ENCODE measurements at places on chromosomes 2 and 18.

GRCh38 chr2:97758131-97758705, 44.8 kb downstream of the ZAP70 start:
- no peak for DNase-seq

DNA sequence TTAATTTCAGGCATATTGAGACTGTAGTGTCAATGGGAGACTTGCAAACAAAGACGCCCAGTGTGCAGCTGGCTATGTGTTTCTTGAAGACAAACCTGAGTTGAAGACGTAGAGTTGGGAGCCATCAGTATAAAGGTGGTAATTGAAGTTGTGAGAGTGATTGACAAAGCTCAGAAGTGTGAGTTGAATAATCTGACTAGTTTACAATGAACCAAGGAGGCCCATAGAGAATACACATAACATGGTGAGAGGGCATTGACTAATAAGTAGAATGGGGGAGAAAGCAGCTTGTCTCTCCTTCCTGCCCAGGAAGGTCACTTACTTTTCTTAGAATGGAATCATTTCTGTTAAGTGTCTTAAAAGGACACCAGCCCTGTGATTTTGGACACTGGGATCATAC, 14.1 kb downstream of the SP110 start:
- DNase-seq: no peak

- no peak for DNase-seq
Measured at GRCh38 chr2:238527565-238527964, 100.8 kb downstream of the ASB1 start.

DNA sequence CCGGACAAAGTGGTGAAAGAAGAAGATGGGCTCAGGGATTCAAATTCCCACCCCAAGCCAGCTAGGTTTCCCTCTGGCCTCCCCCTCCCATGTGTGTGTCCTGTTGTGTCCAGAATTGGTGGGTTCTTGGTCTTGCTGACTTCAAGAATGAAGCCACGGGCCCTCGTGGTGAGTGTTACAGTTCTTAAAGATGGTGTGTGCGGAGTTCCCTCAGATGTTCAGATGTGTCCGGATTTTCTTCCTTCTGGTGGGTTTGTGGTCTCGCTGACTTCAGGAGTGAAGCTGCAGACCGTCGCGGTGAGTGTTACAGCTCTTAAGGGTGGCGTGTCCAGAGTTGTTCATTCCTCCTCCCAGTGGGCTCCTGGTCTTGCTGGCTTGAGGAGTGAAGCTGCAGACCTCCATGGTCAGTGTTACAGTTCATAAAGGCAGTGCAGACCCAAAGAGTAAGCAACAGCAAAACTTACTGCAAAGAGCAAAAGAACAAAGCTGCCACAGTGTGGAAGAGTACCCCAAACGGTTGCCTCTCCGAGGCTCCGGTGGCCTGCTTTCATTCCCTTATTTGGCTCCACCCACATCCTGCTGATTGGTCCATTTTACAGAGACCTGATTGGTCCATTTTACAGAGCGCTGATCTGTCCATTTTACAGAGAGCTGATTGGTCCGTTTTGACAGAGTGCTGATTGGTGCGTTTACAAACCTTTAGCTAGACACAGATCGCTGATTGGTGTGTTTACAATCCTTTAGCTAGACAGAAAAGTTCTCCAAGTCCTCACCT, 37.7 kb upstream of the KLF11 start:
- no peak for DNase-seq

DNA sequence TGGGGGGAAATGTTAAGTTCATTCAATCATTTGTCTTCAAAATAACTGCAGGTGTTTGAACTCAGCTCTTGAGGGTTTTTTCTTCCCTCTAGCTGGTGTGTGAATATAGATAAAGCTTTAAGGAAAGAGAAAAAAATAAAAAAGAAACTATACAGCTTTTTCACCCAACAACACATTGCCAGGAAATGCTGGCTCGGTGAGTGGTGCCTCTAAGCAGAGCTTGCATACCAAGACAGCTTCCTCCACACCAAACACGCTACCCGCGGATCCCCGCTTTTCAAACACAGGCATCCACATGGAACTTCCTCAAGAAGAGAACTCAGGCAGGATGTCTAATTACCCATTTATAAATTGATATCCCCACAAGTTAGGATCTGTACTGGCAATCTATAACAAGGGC, 69.8 kb upstream of the TANK start:
- DNase-seq: peak; percentile 40

GRCh38 chr2:84807063-84807485, 73.8 kb downstream of the TRABD2A start:
- no peak for DNase-seq

- no peak for DNase-seq
Measured at GRCh38 chr2:16813593-16813992, 148.0 kb upstream of the CYRIA start.

- DNase-seq: no peak
Measured at GRCh38 chr2:213885485-213885884, 525.4 kb upstream of the VWC2L start.

GRCh38 chr2:14348247-14348646, 284.3 kb upstream of the LRATD1 start:
- no peak for DNase-seq

DNA sequence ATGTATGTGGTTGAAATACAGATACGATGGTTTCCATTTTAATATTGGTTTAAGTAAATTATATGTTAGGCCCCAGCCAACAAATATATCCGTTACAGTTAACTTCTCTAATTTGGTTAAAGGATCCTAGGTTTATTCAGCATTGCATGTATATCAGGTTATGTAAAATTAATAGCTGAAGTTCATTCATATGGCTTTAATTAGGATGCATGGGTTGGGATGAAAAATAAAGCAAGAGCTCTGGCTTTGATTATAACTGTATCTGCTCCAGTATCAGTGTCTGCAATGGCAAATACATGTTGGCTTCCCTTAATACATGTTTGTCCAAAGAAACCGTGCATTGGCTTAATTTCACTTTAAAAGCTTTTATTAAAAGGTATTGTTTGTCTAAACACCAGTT, 435.7 kb upstream of the SETBP1 start:
- DNase-seq: no peak

- DNase-seq: no peak
Measured at GRCh38 chr2:67037655-67038054, 359.5 kb upstream of the ETAA1 start.

DNA sequence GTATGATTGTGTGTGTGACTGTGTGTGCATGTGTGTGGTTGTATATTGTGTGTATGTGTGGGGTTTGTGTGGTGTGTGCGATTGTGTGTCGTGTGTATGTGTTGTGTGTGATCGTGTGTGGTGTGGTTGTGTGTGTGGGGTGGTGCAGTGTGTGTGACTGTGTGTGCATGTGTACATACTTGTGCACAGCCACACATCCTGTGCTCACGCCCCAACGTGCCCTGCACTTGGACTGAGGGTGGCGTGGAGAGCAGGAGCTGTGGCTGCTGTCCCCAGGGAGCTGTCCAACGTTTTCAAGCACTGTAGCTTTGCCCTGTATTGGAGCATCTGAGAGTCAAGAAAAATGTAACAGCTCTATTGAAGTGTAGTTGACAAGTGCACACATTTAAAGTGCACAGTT, 243.2 kb upstream of the HDAC4 start:
- DNase-seq: no peak

- no peak for DNase-seq
Measured at GRCh38 chr2:60370814-60371213, 182.6 kb downstream of the BCL11A start.

DNA sequence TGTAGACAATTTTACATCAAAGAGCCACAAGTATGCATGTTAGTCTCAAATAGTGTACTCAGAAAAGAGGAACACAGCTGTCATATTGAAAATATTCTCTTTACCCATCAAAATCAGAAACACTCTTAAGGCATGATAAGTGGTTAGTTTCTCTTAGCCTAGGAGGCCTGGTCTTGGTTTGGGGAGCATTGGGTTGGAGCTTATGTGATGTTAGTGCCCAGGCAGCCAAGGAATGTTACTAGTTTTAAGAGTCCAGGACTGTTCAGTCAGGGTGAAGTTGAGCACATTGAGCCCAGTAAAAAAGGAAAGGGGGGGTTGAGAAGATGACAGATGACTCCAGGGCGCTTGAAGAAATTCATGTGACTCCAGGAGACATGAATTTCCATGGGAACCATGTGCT, 340.6 kb downstream of the HRH4 start:
- no peak for DNase-seq

- no peak for DNase-seq
Measured at GRCh38 chr18:75433098-75433497, 5.6 kb upstream of the SMIM21 start.

DNA sequence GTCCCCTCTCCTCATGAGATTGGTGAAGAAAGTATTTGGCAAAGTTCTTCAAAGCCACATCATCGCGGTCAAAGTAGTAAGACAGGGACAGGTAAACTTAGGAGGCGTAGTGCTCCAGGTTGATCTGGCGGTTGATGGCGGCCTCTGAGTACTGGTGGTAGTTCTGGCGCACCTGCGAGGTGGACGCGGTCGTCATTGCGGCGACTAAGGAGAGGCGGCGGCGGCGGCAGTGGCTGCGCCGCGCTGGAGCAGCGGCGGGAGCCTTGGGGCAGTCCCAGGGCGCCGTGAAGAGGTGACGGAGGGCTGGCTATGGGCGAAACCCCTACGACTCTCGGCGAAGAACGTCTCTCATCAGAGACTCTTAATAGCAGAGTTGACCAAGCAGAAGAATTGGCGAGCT, 107.2 kb upstream of the UBE2E3 start:
- no peak for DNase-seq

- no peak for DNase-seq
Measured at GRCh38 chr2:18046558-18047212, 168.2 kb downstream of the KCNS3 start.

- no peak for DNase-seq
Measured at GRCh38 chr18:45741056-45741455, 17.1 kb downstream of the SLC14A1 start.

- no peak for DNase-seq
Measured at GRCh38 chr2:146246736-146247523, 1597.9 kb upstream of the ACVR2A start.

DNA sequence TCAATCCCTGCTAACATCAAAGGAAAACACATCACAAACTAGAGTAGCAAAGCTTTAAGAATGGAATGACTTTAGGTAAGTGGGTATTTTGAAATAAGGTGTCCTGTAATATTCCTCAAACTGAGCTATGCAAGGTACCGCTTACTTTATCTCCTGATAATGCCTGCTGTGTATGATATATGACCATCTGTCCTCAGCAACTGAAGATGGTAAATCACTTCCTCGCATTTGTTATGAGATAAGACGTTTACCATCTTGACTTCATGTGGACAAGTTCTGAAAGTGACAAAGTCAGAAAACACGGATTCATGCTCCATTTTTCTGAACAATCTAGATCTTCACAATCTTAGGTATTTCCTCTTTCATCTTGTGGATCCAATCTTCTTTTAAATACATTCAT, 49.3 kb upstream of the PTPRM start:
- no peak for DNase-seq

DNA sequence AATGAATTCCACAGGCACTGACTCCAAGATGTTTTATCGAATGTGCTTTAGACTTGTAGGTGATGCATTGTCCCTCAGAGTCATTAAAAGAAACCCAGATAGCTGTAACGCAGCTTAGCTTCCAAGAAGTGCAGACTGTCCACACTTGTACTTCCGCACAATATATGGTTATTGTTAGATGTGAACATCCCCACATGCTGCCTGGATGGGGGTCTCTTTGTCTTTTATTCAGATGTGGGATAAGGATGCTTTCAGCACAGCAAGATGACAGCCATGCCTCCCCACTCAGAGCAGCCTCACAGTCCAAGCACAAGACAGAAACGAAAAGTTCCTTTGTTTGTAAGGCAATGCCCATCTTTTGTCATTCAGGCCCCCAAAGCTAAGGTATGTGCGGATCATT, 416.6 kb downstream of the HRH4 start:
- no peak for DNase-seq

GRCh38 chr2:43238813-43239212, 12.4 kb upstream of the ZFP36L2 start:
- DNase-seq: no peak

GRCh38 chr18:23302851-23303527, 150.1 kb upstream of the RIOK3 start:
- no peak for DNase-seq

GRCh38 chr2:169933124-169933711, 106.0 kb downstream of the UBR3 start:
- DNase-seq: no peak

DNA sequence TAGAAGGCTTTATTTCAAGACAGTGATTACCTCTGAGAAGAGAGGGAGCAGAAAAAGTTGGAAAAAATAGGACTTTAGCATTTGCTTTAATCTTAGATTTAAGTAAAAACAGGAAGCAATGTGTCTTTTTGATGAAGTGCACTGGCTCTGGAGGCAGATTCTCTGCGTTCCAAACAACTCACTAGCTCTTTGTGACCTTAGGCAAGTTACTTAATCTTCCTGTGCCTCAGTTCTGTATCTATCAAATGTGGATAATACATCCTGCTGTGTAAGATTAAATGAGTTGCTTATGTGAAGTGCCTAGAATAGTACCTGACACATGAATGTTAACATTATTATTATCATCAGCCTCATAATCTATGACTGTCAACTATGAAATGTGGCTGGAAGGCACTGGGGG, 42.3 kb downstream of the RPRD1A start:
- no peak for DNase-seq

DNA sequence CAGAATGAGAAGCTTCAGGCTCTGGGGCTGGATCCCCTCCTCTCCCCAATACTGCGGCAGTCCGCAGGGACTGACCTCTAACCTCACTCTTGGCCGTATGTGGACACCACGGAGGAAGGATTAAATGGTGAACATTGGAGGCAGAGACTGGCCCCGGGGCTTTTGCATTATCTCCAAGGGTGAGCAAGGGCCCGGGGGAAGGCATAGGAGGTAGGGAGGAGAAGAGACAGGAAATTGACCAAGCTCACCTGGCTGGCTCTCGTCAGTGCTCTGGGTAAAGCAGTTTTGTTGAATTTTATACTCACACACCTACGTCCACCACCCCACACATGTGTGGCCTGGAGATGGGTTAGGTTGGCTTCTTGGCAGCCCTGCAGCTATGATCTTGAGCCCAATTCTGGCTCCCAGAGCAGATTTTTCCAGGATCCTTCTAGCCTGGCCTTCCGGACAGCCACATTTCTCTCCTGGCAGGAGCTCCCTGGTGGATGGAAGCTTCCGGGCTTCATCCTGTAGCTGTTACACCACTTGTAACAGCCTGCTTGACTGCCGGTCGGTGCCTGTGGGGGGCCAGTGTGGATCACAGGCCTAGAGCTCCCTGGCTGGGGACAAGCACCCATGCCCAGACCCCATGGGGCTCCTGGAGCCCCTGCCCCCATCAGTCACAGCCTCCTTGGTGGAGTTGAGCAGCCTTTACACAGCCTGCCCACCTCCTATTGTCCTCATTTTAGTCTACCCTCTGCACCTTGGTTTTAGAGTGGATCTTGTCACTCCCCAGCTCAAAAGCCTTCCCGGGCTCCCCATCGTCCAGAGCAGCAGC, 7.6 kb downstream of the ITM2C start:
- DNase-seq: no peak

- DNase-seq: no peak
Measured at GRCh38 chr2:74407682-74408081, 13.7 kb downstream of the C2orf81 start.
